ENCODE measurements at places on chromosomes 13 and 19.
A peak's percentile ranks its signal among the peaks of the same experiment; 100 is the strongest.

DNA sequence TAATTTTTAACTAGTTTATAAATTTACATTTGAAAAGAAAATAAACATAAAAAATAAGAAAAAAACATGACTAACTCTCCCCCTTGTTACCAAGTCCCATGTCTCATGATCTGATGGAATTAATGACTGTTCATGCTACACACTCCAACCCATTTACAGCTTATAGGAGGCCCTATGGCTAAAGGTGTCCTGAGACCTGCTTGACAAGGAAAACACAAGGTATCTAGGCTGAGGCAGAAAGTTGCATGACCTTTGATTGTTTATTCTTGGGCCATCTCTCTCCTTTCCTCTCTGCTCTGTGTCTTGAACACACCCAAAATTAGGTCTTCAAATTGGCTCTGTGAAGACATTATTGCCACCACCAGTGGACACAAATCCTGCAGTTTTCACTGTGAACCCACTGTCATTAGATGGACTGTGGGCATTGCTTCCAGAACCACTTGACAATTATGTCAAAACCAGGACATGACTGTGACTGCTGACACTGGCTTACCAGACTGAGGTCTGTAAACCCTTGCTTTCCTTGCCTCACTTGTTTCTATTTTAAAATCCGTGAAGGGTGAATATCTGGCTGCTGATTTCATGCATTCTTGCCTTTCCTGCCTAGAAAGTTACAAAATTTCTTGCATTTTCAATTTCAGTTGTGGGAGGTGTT, 386.5 kb upstream of the SPRY2 start:
- DNase-seq, result no peak

GRCh38 chr13:101846701-101847100, 394.2 kb downstream of the ITGBL1 start:
- DNase-seq, result no peak

DNA sequence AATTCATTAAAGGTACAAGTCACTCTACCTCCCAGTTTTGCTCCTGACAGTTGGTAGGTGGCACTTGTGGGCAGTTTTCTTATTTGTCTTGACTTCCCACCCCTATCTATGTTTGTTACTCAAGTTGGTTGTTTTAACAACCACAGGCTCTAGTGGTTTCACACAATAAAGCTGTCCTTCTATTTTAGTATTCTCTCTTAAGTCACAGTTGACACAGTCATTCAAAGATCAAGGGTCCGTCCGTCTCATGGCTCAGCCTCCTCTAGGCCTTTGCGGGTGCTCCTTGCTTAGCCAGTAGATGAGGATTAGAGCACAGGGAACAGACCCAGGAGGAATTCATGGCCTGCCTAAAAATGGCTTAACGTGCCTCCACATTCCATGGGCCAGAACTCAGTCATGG, 573.7 kb downstream of the IRS2 start:
- DNase-seq, result no peak

DNA sequence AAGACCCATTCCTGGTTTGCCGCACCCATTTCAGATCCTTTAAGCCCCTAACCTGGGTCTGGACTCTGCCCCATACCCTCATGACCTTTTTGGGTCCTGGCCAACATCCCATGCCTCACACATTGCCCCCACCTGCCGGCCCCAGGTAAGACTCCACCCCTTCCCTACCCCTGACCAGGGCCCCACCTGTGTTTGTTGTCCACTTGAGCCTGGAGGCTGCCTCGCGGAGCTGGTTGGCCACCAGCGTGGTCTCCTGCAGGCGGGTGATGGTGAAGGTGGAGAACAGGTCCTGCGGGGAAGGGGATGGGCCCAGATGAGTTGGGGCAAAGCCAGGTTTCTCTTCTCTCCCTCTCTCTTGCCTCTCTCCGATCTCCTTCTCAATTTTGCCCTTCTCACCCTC, 19.5 kb downstream of the MAN2B1 start:
- DNase-seq, result no peak

GRCh38 chr19:10871711-10872545, 575 bp downstream of the CARM1 start:
- no peak for DNase-seq

DNA sequence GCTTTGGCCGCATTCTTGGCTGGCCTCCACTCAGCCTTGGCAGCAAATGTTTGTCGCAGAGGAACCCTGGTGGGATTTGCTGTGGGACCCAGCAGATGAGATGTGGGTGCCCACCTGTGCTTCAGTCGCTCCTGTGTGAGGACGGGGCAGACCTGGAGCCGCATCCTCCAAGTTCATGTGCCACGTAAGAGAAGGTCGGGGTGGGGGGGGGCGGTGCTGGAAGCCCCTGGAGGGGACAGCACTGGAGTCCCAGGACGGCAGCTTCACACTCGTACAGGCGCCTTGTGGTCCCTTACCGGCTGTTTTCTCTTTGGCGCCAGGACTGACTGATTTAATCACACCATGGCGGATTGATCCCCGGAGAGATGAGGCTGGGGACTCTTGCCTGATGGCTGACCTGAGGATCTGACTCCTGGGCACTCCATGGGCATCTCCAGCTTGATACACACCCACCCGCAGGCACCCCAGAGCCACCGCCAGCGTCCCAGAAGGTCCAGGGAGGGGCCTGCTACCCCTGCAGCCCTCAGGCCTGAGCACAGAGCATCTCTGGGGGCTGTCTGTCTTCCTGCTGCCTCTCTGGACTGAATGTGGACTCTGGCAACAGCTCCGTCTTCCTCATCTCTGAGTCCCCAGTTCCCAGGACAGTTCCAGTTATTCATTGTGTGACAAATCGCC, 10.0 kb upstream of the GRTP1 start:
- DNase-seq, result peak; percentile 56
